Right cardiac atrium (tissue), 5 donors: ENCODE measurements at places on chromosomes 7 and 10.

- DNase-seq = no peak
Measured at GRCh38 chr10:119737823-119738222, 12.0 kb downstream of the INPP5F start.

DNA sequence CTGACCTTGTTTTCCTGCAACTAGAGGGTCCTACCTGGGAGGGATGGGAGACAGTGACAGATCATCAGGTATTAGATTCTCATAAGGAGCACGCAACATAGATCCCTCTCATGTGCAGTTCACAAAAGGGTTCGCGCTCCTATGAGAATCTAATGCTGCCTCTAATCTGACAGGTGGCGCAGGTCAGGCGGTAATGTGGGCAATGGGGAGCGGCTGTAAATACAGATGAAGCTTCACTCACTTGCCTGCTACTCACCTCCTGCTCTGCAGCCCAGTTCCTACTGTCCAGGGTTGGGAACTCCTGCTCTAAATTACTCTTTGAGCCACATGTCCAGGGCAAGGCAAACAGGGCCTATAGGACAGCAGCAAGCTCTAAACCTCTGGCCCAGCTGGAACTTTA, 46.2 kb downstream of the GFRA1 start:
- DNase-seq = no peak

- no peak for DNase-seq
Measured at GRCh38 chr7:138713191-138713590, 12.0 kb upstream of the SVOPL start.

DNA sequence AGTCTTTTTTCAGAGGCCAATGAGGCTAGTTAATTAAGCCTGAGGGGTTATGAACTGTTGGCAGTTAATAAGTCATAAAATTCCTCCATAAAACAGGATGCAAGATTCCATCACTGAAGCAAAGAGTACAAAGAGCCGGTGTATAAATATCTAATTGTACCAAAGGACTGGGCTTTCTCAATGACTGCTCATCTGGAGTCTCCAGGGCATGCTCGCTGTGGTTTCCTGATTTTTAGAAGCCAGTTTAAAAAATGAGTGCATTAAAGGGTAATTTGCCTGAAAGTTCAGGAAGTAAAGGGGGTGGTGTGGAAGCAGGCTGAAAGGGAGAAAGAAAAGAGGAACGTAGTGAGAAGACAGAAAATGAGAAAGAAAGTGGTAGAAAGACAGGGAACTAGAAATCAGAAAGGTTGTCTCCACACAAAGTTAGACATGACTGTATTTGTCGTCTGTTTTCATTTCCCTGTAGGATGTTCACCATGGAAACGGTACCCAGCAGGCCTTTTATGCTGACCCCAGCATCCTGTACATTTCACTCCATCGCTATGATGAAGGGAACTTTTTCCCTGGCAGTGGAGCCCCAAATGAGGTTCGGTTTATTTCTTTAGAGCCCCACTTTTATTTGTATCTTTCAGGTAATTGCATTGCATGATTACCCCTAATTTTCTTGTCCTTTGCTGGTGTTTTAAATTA, 282.3 kb downstream of the TWIST1 start:
- no peak for DNase-seq

DNA sequence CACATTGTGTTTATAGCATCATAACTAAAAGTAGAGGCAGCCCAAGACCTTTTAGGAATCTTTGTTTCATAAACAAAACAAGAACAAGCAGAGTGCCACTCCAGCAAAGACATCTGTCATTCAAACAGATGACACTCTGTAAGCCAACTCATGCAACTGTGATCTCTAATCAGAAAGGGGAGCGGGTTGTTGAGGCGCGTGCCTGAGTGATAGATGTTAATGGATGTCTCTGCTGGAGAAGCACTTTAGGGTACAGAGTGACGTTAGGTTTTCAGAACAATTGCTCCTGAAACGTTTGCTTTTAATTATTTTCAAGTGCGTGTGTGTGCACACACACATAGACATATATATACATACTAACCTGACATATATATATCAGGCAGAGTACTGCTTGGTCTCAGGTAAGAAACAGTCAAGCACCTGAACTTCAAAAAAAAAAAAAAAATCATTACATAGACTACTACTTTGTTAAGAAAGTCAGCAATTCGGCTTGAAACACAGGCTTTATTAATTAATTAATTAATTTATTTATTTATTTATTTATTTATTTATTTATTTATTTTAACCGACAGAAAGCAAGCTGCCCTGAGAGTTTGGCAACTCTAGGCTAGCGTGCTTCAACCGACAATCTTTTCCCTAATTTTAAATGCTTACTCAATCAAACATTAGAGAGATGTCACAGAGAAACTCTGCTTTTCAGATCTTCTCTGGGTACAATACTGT, 109.1 kb downstream of the POU6F2 start:
- no peak for DNase-seq

DNA sequence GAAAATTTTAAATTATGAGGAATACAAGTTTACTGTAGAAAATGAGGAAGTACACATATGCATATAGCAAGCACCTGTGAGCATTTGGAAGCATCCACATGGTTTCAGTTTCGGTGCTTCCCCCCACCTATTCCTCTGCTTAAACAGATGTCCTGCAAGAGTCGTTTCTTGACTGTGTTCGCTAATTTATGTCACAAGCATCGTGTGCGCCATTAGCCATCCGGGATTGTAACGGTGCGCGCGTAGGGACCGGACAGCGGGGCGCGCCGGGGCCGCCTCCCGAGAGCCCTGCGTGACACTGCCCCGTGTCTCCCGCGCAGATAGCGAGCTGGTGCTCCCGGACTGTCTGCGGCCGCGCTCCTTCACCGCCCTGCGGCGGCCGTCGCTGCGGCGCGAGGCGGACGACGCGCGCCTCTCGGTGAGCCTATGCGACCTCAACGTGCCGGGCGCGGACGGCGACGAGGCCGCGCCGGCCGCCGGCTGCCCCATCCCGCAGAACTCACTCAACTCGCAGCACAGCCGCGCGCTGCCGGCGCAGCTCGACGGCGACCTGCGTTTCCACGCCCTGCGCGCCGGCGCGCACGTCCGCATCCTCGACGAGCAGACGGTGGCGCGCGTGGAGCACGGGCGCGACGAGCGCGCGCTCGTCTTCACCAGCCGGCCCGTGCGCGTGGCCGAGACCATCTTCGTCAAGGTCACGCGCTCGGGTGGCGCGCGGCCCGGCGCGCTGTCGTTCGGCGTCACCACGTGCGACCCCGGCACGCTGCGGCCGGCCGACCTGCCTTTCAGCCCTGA, 90.9 kb downstream of the NEURL1 start:
- peak; percentile 51 for DNase-seq

DNA sequence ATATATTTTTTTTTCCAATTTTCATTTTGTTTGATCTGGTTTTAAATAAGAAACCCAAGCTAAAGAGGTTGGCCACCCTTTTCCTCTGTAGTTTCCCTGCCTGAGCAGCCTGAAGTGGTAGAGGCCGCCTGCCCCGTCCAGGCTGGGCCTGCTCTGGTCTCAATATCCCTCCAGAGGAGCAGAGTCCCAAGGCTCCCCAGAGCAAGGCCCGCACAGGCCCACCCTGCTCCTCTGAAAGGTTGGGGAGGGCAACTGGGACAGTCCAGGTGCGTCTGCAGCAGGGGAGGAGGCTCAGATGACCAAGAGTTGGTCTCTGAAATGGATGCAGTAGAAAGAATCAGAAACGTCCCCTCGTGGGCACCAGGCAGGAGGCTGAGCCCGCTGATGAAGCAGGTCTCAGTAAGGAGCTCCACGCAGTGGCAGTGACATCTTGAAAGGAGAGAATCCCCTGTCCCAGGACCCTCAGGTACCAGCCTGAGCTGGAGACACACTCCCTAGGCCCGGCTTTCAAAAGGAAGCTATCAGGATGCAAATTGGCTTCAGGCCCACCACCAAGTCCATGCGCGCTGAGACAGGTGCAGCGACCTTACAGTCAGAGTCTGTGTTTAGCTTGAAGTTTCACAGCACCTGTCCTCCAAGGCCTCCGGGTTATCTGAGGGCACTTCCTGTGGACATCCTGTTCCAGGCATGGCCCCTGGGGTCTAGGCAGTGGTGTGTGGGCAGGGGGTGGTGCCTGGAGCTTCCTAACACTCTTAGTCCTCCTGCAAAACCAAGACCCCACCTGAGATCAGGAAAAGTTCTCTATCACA, 37.7 kb downstream of the EN2 start:
- DNase-seq = no peak

DNA sequence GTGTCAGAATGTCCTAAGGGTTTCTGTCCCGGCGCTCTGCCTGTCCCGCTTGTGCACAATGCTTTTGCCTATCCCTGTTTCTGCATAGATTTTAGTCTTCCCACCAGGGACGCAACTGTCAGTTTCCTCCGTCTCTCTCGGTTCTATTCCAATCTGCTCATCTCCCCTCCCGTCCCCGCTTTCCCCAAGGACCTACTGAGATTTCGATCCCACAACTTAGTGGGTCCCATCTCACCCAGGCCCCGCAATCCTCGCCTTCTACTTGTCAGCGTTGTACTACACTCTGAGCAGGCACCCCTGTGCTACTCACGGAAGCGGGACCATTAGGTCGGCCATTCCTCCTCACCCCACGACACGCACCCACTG, 519 bp upstream of the ZNF655 start:
- DNase-seq = no peak

DNA sequence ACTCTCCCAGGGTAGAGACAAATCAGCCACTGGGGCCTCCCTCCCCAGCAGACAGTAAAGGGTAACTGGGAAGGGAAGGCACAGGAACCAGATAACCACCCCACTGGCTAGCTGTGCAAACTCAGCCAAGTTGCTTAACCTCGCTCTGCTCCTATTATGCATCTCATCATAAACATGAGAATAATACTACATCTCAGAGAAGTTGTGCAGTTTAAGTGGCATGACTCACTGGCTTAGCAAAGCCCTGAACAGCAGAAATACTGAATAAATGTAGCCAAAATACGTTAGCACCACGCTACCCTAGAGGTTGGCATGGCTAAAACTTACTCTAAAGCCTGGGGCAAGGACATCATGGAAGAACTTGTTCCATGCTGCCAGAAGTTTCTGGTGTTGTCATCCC, 128.1 kb upstream of the ANK3 start:
- DNase-seq = no peak

- DNase-seq = no peak
Measured at GRCh38 chr7:113824117-113824823, 94.5 kb downstream of the PPP1R3A start.

DNA sequence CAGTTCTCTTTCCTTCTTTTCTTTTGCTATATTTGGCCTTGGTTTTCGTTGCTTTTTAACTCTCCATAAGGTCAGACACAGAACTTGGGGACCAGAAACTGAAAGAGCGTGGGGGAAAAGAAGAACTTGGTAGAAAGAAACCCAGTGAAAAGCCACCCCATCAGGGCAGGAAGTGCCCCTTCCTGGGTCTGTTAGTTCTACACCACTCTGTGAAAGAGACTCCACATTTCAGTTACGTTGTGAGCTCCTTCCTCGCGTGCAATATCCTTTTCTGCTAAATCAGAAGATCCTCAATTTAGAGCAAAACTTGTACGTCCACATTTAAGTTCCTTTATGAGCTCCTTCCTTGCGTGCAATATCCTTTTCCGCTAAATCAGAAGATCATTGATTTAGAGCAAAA, 220.6 kb upstream of the FOXK1 start:
- DNase-seq = no peak

DNA sequence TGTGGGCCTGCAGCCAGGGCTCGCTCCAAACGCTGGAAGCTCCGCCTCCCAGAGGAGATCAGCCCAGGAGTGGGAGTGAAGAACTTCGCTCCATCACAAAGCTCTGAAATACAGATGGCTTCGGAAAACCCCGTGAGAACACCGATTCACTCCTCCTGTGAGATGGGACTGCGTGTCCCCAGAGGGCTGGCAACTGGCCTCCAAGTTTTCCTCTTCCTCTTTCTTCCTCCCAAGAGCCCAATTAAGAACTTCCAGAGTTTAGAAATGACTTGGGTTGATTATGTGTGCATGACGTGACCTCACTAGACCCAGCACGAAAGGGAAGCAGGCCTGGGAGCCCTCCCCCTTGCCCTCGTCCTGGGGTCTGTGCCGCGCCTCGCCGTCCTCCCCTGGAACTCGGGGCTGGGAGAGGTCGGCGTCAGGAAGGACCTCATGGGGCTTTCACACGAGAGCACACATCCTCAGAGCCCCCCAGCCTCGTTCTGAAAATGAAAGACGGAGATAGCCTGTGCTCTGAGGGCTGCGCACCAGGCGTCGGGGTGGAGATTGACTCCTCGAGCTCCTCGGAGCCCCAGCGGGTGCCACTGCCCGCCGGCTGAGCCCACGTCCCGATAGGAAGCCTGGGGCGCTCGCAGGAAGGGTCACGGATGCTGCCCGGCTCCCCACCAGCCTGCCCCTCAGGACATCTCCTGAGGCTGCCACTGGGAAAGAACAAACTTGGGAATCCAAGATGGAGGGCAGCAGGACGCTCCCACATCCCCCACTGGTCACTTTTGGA, 37.8 kb downstream of the PTPRN2 start:
- DNase-seq = no peak

DNA sequence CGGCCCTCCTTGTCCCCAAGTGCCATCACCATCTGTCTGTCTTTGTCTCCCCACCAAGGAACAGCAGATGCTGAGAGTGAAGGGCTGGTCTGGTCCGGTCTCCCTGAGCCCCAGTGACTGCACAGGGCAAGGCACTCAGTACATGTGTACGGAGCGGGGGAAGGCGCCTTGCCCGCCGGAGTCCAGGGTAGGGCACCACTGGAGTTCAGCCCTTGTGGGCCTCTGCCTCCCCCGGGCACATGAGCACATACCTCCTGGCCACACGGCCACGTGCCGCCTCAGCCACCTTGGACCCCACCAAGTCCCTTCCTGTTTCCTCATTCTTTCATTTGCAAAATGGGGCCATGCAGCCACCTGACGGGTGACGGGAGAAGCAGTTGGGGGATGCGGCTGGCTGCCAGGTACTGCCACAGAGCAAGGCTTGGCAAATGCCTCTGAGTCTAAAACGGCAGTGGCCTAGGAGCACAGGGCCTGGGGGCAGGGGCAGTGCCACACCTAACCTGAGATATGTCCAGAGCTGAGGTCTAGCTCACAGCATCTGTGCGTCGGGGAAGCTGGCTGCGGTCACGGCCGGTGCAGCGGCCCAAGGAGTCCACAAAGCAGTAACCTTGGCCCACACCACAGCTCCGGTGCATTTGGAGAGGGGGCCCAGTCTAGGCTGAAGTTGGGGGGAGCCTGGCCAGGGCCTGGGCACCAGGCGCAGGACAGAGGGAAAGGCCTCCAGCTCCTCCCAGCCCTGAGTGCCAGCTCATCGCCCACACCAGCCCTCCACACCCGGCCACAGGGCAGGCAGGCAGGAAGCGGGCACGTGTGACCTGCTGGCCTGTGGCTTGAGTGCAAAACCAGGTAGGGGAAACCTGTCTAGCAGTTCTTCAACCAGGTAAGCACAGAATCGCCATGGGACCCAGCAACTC, 5.2 kb downstream of the ADAP1 start:
- DNase-seq = no peak

GRCh38 chr10:86295791-86296190, 70.8 kb downstream of the GRID1 start:
- no peak for DNase-seq

DNA sequence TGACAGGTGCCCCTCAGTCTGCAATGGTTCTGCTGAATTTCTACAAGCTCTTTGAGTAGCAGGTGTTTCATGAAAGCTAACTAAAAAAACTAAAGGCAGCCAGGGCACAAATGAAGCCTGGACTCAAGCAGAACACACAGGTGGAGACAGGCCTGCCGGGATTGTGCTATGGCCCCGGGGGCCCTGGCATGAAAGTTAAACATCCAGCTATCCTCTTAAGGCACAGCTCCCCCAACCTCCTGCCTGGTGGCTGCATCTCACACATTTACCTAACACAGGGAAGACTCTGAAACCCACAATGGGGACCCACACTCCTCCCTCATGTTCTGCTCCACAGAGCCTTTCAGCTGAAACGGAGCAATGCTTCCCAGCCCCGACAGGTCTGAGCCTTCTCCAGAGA, 76.3 kb upstream of the CAMK2B start:
- no peak for DNase-seq
